NCI-H1417 treated with DMSO at 0.1 percent for 48 hours (cell line): ENCODE measurements at places on chromosomes 3 and 15.

- peak; percentile 79 for DNase-seq
Observed at GRCh38 chr3:164533275-164533674, 545.0 kb downstream of the SI start.

DNA sequence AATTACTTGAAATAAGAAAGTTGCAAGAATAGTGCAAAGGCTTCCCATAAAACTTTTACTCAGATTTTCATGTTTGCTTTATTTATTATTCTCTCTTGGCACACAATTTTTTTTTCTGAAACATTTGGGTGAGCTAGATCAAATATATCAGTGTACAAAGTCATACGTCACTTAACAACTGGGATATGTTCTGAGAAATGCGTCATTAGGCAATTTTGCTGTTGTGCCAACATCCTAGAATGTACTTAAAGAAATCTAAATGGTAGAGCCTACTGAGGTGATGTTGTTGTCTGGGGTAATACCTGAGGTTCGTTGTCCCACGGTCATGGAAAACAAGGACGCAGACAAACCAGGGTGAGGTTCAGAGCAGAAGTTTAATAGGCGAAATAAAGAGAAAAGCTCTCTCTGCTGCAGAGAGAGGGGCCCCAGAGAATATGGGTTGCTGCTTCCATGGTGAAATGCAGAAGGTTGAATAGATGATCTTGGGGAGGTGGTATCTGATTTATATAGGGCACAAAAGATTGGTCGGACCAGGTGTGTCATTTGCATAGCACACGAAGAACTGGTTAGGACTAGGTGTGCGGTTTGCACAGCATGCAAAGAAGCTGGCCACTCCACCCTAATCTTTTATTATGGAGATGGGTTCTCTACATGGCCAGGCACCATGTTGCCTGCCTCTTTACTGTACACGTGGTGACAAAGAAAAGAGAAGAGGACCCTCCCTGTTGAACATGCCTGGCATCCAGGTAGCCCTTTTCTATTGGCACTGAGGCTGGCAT is 8.8 kb upstream of the GRAMD1C start:
- no peak for DNase-seq

GRCh38 chr3:94303897-94304296 is 241.0 kb downstream of the NSUN3 start:
- no peak for DNase-seq

DNA sequence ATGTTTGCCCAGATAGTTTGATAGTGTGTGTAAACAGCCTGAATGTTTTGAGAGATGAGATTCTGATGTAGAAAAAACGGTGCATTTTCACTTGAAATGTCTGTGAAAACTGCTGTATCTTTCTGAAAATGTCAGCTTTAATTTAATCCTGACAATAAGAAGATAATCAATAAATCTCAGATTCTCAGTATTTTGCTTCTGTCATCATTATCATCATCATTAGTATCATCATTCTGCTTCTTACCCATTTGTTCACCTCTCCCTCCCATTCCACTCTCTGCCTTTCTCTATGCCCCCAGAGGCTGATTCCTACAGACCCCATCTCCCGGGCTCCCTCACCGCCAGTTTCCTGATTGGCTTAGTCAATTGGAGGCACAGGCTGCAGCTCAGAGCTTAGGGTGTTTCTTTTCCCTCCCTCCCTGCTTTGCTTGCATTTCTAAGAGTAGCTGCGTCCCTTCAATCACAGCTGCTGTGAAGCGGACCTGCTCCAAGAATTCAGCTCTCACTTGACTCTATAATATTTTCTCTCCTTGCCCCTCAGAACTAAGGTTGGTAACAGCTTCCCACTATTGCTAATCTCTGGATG is 8.2 kb upstream of the SNTN start:
- no peak for DNase-seq

- DNase-seq, result no peak
Observed at GRCh38 chr3:7381741-7382140, 520.8 kb downstream of the GRM7 start.

- DNase-seq, result no peak
Observed at GRCh38 chr3:197205675-197206074, 92.7 kb downstream of the DLG1 start.

- DNase-seq, result no peak
Observed at GRCh38 chr3:89059211-89059925, 48.1 kb upstream of the EPHA3 start.

DNA sequence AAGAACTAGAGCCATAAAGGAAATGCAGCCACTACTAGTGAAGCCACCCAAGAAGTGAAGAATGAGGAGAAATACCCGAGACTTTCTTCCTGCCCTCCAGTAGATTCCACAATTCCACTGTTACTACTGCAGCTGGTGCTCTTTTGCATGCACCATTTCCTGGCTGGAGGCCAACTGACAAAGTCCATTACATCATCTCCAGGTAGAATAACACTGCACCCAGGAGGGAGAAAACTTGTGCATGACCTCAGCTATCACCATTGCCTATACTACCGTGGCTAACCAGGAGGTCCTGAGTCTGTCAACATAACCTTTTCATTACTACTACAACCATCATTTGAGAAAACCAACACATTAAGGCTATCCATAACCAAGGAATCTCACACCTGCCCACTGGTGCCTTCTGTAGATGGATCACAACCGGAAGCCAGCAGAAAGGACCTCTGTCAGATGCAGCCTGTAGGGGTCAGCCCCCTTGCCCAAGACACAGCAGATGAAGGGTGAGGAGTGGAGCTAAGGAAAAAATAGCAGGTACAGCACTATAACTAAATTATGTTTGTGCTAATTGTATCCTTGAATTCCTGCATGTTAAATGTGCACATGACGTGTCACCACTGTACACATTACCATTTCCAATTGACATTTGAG is 200.8 kb upstream of the C2CD4B start:
- DNase-seq, result no peak

GRCh38 chr3:58478781-58479180 is 13.1 kb upstream of the KCTD6 start:
- DNase-seq, result no peak

DNA sequence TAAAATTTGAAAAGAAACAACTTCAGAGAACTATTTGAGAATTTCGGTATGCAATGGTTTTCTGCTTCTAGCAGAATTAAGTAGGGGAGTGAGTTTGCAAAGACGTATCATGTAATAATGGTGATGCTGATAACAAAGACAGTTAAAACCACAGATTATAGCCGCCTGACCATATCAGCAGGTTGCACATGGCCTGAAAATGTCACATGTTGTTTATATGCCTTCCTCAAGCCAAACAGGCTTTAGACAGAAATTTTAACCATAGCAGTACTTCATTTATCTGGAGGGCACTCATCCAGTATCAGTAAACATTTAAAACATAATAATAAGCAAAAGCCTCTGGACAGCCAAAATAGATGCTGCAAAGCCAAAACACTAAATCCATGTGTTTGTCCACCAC is 131.7 kb downstream of the RYR3 start:
- DNase-seq, result no peak

DNA sequence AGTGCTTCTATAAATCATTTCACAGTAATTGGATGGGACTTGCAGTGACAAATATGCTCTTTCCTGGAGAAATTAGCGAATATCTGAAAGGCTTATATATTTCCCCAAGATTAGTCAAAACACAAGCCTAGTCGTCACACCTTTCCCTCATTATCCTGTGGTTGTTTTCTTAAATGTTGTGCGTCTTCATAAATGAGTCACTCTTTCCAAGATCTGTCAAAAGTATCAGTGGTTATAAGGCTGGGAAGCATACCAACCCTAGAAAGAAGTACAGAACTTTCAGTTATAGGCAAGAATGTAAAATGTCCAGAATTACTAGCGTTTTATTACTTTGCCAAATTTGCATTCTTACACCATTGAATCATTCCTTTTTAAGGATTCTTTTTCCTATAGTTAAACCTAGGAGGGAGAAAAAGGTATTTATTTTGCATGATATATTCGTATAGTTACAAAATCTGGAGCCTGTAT is 33.6 kb downstream of the TMEM212 start:
- DNase-seq, result no peak

DNA sequence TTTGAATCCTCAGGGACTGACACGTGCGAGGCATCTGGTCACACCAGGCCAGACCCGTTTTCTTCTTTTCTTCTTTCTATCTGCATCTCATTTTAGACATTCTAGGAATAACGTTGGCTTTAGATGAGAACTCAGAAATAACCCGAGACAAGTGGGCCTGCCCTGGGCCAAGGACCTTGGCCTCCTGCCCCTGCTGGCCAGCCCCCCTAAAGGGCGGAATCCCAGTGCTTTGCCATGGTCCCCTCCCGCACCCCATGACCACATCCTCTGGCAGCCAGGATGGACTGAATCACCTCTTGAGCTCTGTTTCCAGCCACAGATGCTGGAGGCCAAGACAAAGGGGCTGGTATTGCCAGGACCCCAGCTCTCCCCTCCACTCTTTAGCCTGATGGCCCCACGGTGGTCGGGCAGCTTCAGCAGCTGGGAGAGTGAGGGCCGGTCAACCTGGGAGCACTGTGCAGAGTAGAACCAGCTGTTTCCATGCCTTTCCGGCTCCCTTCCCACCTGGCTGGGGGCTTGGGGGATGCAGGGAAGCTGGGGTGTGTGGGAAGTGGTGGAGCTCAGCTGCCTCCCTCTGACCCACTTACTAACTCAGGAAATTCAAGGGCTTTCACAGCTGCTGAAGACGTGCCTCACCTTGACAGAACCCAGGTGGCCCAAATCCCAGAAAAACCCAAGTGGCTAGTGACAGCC is 190.9 kb downstream of the FAM43A start:
- no peak for DNase-seq

- no peak for DNase-seq
Observed at GRCh38 chr3:108114423-108115065, 23.7 kb upstream of the CD47 start.

DNA sequence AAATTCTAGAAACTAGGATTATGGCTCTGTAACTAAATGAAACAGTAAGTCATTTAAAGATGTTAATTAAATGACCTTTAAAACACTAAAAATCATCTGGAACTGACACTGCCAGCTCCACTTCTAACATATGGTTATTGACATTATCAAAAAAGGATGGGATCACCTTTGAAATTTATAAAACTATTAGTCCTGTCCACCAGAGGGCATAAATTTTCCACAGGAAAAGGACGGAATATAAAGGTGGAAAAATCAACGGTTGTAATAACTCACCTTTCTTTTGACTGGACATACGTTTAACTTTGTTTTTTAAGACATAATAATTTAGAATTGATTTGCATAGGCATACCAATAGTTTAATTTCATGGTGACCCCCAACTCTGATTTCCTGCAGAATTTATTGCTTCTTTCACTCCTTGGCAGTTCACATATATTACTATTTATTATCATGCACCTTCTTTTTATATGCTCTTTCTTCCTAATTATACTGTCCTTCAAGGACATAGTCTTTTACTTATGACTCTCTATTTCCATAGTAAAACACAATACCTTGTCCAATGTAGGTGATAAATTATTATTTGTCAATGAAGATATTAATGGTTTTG is 345.7 kb downstream of the CADM2 start:
- DNase-seq, result no peak

GRCh38 chr3:47073685-47074084 is 90.2 kb downstream of the SETD2 start:
- DNase-seq, result no peak

DNA sequence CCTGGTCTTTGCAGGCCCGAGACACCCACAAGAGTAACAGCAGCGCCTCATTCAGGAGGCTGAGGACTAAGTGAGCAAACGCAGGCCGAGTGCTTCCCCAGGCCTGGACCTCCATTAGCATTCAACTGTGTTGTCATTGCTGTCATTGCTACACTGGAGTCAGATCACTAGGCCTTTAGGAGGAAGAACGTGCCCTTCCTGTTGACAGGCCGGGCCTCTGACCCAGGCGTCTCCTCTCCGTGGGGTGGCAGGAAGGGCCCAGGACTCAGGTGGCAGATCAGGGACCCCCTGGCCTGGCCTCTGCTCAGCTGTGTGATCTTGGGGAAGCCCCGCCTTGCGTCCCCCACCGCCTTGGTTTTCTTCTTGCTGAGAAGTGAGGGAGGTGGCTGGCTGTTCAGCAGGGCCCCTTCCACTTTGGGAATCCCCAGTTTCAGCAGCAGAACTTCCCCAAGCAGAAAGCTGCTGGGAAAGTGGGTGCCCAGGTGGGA is 19.1 kb downstream of the ZDHHC19 start:
- DNase-seq, result no peak

DNA sequence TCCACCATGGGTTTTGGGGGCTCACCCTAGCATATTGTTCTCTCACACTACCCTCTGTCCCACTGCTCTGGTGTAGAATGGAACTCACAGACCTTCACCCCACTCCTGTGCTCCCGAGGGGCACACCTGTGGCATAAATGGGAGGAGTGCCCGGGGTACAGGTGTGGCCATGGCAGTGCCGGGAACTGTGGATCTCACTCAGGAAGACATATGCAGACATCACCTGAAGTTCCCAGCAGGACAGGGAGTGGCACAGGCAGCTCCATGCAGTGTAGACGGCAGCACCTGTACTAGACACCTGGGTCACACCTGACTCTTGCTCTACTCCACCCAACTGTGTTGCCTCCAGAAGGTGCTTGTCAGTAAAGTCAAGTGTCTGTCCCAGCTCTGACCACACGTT is 57.6 kb upstream of the MRPS22 start:
- no peak for DNase-seq

DNA sequence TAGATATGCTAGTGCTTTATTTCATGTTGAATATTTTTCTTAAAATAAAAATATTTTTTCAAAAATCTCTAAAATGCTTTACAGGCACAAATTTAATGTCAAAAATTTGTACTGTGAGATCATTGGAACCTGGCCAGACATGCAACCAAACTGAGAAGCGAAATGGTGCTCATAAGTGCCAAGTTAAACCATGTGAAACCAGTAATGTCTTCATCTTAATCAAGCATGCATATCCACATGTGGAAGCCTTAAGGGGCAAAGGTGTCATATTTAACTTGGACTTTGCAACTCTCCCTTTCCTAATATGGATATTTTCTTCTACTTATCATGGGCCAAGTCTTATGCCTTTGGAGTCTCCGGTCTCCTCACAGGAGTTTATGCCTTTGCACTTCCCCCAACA is 208.9 kb upstream of the COL8A1 start:
- no peak for DNase-seq

DNA sequence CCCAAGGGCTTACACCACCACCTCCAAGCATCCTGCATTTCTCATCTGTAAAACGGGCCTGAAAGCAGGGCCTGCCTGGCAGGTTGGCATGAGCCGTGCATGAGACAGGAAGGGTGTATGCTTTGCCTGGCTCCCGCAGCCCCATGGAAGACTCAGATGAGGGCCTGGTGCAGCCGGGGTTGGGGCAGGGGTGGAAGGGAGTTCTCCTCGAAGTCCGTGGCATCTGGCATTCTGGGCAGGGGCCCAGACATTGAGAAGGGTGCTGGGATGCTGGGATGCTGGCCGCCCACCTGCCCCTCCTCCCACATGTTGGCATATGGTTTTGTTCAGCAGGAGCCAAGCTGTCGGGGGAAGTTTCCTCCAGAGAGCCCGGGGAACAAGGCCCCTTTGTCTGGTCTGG is 13.0 kb upstream of the FBLN2 start:
- no peak for DNase-seq

GRCh38 chr3:26099692-26100091 is 309.8 kb downstream of the OXSM start:
- no peak for DNase-seq
